ENCODE measurements at places on chromosomes 11 and 22.

DNA sequence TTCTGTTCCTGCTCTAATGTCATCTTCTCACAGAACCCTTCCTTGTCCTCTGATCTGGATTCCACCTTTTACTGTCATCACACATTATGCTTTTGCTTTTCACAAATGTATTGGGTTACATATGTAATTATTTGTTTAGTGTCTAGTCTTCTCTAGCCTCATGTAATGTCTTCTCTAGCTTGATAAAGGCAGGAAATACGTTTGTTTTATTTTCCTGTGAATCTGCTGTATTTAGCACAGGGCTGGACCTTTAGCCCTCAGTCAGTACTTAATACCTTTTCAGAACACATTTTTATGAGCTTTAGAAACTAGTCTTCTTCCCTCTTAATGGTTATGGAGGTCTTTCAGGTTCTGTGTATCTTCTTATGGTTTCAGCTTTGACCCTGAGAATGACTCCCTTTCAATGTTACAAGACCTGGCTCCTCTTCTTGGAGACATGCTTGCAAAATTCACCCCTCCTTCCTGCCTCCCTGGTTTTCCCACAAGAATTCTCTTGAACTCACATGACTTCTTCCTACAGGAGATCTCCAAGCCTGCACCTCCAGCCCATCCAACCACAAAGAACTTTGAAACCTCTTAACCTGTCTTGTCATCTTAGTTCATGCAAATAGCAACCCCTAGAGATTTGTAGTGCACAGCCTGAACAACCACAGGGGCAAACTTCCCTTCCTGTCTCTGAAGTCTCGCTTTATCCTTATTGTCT, 132.7 kb upstream of the DDI1 start:
- no peak for DNase-seq

GRCh38 chr11:118908901-118909618, 16.7 kb downstream of the BCL9L start:
- DNase-seq, result peak; percentile 66

DNA sequence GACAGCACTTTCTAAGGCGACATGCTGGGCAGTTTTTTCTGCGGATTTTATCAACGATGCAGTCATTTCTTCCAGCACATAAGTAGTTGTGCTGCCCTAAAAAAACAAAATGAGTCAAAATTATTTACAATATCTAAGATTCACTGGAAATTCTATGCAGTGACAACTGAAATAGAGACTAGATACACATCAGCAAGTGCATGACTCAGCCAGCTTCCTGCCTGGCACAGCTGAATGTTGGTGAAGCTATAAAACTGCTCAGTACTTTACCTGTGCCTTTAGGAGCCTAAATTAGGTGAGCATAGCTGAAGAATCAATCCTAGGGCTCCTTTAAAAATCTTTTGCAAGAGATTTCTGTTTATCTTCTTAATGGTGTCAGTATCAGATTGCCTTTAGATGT, 37.8 kb downstream of the PGR start:
- DNase-seq, result no peak

DNA sequence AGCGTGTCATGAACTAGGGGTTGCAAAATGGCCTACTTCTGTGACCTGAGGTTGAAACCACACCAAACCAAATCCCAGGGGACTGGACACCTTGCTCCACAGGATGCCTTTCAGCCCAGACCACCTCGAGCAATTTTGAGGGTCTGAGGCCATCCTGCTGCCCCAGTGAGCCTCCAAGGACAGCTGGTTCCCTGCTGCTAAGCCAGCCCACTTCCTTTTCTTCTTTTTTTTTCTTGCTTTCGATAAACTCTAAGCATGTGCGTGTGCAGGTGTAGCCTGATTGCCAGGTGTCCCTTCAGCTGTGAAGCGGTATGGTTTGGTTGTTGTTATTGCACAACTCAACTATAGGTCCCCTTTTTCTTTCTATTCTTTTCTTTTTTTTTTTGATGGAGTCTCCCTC, 2.7 kb downstream of the CRYBB1 start:
- no peak for DNase-seq

DNA sequence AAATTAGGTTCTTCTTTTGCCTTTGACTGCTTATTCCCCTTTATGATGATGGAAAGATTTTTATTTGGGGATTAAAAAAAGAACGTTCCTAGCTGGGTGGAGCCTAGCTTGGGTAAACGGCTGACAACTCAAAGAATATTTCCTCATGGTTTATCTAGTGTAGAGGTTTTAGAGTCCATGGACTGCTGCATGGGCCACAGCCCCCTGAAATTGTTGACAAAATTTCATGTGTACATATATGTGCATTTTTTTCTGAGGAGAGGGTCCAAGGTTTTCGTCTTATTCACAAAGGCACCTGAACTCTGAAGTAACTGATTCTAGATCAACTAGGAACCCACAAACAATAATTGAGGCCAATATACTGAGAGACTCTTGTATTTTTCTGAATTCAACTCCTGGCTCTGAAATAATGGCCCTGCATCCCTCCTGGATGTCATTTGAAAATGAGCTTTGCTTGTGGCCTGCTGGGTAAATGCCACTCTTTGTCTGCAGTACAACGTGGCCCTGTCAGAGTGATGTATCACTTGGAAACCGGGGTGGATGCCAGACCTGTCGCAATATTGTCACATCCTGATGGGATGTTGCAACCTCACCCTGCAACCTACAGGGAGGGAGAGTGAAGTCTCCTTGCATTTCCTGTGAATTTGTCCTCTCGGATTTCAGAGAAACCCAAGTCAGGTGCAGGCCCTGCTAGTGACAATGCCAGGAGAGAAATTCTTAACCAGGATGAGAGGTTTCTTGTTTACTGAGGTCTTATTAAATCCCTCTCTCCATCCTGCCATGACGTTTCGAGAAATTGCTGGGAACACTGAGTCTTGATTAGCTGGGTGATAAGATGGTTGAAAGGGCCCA, 33.8 kb downstream of the EHF start:
- DNase-seq, result no peak

DNA sequence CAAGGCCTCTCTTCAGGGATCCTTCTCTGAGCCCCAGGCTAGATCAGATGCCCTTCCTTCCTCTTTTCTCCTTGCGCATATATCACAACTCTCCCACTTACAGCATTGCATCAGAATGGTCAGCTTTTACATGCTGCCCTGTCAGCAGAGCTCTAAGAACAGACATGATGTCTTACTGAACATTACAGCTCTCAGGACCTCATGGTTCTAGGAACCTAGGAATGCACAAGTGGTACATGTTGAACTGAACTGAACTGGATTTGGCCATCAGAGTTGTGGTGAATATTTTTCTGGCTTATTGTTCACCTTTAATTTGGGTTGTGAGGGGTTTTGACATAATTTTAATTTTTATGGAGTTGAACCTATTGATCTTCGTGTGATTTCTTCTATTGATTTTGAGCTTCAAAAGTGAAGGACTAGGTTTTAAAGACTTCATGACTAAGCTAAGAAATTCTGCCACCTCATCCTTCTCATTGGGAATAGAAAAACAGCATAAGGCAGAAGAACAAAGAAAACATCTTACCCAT, 37.7 kb upstream of the SPON1 start:
- no peak for DNase-seq

GRCh38 chr22:37640591-37641560, 1.4 kb downstream of the SH3BP1 start:
- DNase-seq, result peak; percentile 61

- no peak for DNase-seq
Measured at GRCh38 chr11:121615501-121615900, 162.7 kb upstream of the SORL1-AS1 start.

- no peak for DNase-seq
Measured at GRCh38 chr11:134730561-134731212, 318.6 kb upstream of the B3GAT1 start.

- no peak for DNase-seq
Measured at GRCh38 chr22:37469416-37470086, 16.6 kb downstream of the MFNG start.

- DNase-seq, result no peak
Measured at GRCh38 chr22:36894266-36894665, 19.2 kb upstream of the CSF2RB start.

- DNase-seq, result no peak
Measured at GRCh38 chr11:131666006-131666405, 295.6 kb downstream of the NTM start.

GRCh38 chr11:123426789-123427188, 3.3 kb upstream of the GRAMD1B start:
- DNase-seq, result no peak

- no peak for DNase-seq
Measured at GRCh38 chr11:57399972-57400578, 9.6 kb upstream of the PRG2 start.

DNA sequence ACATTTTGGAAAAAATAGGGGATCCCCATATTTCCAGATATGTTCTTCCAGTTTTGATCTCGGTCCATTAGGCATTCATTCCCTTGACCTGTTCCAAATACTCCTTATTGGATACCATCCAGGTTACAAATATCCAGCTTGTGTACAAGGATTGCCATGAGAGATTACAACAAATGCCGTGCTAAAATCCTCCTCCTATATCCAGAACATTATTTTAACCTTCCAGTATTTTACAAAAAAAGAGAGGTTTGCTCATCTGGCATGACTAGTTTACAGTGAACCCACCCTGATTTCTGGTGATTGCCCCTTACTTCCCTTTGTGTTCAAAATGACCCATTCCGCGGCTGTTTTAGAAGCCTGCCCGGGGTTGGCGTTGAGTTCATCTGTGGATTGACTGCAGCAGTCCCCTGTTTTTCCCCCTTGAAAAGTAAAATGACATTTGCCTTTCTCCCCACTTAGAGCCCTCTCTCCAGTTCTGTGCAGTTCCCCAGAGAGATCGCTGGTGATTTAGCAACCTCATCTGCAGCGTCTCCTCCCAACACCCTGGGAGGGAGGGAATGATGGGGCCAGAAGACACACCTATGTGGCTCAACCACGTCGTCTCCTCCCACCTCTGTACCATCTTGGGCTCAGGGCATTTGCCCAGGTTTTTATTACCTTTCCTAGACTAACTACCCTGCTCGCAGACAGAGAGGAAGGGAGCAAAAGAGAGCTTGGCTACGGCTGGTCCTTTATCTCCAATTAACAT, 73.6 kb downstream of the DSCAML1 start:
- peak; percentile 69 for DNase-seq

DNA sequence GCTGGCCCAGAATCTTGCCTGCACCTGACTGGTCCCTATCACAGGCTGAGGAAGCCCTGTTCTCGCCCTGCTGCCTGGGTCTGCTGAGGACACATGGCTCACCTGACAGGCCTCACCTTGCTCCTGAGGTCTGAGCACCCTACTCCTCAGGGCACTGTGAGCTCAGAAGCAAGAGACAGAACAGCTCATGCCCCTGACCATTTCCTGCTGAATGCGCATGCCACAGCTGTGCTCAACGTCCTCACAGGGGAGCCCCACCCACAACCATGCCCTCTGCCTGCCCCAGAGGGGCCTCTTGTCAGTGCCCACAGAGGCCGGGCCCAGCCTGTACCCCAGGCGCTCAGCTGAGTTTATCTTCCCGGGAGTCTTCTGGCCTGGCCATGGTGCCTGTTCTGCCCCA, 2.8 kb upstream of the TSPO start:
- DNase-seq, result no peak

- DNase-seq, result no peak
Measured at GRCh38 chr22:49302530-49302929, 525.1 kb downstream of the BRD1 start.

DNA sequence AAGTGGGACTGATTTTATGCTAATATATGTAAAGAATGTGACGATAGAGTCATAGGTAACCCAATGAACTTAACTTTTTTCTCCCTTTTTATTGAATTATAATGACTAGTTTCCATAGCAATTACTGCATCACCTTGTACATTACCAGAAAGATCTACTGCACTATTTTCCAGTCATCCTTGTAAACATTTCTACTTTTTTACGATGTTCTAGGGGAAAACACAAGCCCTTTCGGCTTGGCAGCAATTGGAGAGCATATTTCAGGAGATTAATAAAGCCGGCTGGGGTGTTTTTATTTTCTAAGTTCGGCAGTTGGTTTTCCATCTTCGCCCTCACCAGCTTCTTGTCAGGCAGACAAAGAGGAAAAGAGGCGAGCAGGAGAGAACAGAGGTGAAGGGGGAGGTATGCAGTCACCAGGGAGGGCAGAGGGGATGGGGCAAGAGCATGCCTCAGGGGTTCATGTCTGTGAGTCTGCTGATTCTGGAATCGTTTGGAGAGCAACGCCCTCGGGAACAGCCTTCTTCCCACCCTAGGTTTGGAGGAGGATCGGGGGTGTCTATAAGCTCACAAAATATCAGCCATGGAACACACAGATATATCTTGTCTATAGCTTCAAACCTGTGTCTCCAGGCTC, 476.4 kb downstream of the MIAT start:
- no peak for DNase-seq

GRCh38 chr11:117841551-117842031, 17.0 kb upstream of the FXYD2 start:
- peak; percentile 16 for DNase-seq

DNA sequence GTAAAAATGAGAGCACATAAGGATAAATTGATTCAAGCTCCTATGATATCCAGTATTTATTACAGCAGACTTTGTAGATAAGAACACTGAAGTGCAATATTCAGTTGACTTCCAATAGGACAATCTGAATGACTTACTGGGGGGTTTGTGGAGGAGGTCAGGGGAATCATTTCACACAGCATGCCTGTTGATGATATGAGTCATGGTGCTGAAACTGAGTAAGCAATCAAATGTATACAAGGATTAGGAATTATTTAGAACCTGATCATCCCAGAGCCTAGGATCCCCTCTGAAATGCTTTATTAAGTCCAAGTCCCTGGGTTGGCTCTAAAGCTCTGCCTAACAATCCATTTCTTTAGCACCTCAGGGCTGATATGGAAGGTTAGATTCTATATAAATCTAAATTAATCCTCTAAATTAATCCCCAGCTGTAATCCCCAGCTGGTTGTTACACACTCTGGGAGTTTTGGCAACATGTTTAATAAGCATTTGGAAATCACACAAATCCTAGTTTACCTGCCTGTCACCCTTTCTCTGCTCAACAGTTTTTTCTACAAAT, 326.4 kb downstream of the GUCY1A2 start:
- no peak for DNase-seq

DNA sequence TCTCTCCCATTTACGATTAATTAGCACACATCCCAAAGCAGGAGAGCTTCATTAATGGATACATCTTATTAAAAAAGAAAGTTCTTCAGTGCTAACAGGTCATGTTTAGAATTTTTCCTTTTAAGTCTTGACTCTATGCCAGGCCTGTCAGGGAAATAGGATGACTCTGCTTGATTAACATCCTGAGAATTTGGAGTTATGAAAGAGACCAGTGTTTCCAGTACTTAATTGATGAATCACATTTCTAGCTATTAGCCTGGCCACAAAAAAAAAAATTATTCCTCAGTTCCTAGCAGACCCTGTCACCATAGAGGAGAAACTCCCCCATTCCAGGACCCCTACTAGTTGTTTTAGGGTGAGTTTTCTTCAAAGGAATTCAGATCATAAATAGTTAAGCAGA, 23.6 kb upstream of the ME3 start:
- DNase-seq, result no peak

- DNase-seq, result peak; percentile 35
Measured at GRCh38 chr11:107563702-107564101, 1.8 kb downstream of the ALKBH8 start.

DNA sequence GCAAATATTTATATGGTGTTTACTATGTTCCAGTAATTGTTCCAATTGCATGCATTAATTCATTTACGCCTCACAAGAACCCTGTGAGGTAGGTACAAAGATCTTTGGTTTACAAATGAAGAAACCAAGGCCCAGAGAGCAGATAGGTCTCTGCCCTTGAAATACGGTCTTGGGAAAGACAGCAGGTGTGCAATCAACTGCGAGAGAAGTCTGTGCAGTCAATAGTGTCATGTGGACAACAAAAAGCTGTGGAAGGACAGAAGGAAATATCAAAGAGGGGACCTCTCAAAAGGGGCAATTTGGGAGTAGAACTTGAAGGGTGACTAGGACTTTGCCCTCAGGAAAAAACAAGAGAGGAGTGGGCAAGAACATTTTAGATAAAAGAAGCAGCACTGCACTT, 8.9 kb downstream of the CNTF start:
- DNase-seq, result no peak

Measured in colonic mucosa (tissue), 4 donors.